ENCODE measurements at places on chromosomes 6 and 20.
A peak's percentile ranks its signal among the peaks of the same experiment; 100 is the strongest.

DNA sequence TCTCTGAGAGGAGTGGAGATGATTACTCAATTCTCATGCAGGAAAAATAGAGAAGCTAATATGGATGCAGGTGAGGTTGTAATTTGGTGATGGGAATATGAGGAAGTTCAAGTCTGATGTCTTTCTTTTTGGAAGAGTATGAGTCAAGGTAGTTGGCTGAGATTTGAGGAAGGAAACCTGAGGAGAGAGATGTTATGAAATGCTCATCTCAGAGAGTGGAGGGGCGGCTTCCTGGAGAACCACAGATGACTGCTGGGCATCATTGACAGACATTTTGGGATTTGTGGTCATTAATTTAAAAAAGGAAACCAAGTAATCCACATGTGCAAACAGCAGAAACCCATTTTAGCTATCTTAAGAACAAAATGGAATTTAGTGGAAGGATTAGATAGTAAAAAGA is 72.5 kb upstream of the UST start:
- DNase-seq: no peak

GRCh38 chr6:6808915-6809314 is 220.4 kb downstream of the LY86 start:
- no peak for DNase-seq

GRCh38 chr20:38198238-38198861 is 33.3 kb upstream of the TGM2 start:
- DNase-seq: no peak

- DNase-seq: no peak
Observed at GRCh38 chr6:32940656-32941213, at the start of gene HLA-DMB. HLA-DMB (minus strand) TSS chr6:32941028; CDS start chr6:32940807, 221 bp downstream.

DNA sequence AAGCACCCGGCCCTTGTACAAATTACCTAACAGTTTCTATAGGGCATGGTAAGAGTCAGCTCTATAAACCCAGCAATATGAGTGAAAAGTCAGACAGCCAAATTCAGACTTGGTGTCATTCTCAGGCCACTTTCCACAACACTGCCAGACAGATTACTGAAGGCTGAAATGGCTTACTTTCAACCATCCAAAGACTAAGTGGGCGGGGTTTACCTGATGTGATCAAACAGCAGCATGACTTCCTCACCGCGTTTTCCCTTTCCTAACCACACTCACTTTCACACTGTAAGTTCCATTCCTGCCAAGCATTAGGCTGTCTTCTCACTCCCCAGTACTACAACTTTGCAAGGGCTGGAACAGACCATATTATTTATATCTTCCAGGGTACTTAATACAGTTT is 85.9 kb downstream of the SMLR1 start:
- peak; percentile 1 for DNase-seq

GRCh38 chr6:43741829-43742228 is 28.2 kb upstream of the VEGFA start:
- no peak for DNase-seq

GRCh38 chr6:52420668-52421358 is 671 bp downstream of the EFHC1 start:
- no peak for DNase-seq

DNA sequence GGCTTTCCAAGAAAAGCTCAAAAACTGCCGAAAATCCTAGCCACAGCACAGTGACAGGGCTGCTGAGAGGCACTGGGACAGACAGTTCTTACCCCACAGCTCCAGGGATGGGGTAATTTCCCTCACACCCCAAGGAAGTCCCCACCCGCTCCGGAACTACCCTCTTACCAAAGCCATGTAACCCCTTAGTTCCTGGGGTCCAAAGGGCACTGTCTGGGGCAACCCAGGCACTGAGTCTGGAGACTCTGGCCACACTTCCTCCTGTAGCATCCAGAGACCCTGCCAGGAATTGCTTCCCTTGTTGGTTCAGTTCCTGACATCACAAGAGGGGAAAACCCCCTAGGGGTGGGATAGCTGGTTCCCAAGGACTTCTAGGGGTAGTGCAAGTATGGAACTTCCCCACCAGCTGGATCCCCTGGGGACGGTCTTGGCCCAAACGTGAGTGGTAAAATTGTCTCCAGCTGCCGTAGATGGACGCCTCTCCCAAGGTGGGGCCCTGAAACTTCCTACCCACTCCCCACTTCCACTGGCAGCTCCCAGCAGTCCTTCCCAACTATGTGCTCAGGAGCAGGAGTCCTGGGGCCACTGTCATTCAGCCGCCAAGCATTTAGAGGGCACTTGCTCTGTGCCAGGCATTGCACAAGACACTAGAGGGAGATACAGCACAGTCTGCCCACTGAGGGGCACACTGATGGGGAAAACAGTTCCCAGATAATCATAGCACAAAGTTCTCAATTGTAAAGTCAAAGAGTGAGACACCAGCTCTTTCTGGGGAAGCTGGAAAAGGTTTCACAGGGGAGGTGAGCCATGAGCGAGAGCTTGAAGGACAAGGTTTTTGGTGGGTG is 17.2 kb upstream of the HCK start:
- no peak for DNase-seq

DNA sequence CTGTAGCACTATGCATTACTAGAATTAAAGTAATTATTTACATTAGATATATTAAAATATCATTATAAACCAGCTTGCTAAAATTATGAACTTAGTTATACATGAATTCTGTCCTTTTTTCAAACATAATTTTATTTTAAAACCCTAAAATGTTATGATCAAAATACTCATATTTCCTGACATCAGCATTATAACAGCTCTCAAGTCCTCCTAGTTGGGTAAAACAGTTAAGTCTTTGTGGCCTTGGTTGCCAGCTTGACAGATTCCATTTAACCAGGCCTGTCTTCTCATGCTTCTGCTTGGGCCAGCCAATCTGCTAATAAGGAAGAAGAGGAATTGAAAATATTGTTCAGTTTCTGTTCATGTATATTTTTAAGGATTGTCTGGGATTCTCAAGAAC is 147.9 kb upstream of the SLC35B3 start:
- no peak for DNase-seq

GRCh38 chr20:4344670-4345069 is 329.3 kb upstream of the RNF24 start:
- no peak for DNase-seq

DNA sequence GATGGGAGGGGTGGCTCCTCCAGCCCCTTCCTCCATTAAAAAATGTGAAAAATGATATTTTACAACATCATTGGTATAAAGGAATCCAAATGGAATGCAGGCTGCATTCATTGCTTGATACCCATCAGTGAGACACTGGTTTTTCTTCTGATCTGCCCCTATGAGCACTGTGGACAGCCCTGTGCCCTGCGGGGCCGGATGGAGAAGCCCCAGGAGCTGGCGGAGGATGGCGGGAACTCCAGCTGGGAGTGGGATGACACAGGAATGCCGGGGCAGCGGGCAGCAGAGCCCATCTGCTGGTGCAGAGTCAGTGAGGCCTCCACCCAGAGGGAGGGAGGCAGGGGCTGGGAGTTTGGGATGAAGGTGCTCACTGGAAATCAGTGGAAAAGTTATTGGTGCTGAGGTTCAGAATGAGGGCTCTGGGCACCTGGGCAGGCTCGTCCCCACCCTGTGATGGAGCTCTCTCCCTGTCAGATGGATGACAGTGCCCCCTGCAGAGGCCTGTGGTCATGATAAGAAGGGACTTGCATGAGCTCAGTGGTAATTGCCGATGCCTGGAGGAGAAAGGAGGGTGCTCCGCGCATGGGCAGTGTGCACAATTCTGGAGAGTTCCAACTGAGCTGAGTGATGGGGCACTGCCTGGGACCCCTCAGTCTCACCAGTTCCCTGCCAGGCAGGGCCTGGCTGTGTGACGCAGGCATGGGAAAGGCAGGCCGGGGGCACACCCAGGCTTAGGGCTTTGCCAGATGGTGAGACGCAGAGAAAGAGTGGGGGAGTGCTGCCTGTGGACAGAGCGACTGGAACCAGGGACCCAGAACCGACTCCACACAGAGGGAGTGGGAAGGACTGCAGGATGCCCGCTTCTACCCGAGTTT is 23.2 kb downstream of the CTCFL start:
- no peak for DNase-seq

DNA sequence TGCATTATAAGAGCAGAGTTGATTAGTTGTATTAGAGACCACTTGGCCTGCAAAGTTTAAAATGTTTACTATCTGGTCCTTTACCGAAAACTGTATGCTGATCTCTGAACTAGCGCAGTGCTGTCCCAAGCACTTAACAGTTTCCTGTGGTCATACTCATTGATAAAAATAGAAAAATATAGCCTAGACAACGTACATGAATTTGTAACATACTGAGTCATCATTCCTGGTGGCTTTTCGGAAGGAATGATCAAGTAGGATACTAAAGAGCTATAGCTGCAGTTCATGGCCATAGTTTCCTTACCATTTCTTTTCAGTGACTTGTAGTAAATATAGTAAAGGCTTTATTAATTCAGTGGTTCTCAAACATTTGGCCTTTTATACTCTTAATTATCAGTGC is 18.4 kb downstream of the TTK start:
- no peak for DNase-seq

DNA sequence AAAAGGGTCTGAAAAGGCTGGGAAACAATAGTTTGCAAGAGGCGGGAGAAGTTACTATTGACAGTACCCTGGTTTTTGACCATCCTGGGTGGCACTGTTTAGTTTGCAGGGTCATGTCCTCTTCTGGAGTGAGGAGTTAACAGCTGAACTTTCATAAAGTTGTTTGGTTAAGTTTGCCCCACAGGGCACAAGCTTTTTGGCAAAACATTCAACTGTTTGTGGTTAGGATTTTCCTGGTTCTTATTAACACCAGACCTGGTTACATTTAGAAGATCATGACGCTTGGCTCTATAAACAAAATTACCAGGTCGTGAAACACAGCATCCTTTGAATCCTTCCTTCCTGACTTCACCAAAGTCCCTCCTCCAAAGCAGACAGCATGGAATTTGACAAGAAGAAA is 106.1 kb downstream of the RIN2 start:
- DNase-seq: no peak

Measured in activated T-cell treated with anti-CD3 and anti-CD28 coated beads for 48 hours (primary cell).